LoVo (cell line): ENCODE measurements at places on chromosomes 6 and 20.

GRCh38 chr20:57761413-57761734 is 51.6 kb upstream of the PMEPA1 start:
- no peak for DNase-seq

DNA sequence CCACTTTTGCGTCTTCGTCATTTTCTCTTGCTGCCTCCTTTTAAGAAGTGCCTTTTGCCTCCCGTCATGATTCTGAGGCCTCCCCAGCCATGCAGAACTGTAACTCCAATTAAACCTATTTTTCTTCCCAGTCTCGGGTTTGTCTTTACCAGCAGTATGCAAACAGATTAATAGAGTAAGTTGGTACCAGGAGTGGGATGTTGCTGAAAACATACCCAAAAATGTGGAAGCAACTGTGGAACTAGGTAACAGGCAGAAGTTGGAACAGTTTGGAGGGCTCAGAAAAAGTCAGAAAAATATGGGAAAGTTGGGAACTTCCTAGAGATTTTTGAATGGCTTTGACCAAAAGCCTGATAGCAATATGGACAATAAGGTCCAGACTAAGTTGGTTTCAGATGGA is 309.2 kb downstream of the MEI4 start:
- no peak for DNase-seq

- DNase-seq: no peak
Observed at GRCh38 chr6:15708231-15708630, 45.4 kb upstream of the DTNBP1 start.

DNA sequence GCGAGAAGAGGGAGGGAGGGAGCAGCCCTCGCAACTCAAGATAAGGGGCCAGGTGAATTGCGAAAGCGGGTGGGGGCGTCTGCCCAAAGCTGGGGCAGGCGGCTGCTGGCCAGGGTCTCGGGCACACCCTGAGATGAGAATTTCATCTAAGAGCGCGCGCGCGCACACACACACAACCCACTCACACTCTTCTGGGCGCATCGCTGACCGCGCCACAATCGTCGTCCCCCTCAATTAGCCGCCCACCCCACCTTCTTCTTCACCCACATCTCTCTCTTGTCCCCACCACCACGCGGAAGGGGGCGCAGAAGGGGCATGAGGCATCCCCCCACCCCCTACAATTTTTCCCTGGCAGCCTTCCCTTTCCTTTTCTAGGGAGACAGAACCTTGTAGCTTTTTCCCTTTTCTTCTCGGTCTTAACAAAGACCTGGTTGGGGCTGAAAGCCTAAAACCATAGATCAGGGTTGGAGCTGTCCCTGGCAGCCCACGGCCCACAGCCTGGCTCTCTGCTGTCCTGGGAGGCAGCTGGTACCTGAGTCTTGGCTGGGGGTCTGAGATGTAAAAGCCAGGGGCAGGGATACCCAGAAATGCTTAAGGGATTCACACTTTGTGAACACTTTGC is 737 bp upstream of the PTPRT start:
- no peak for DNase-seq

GRCh38 chr6:110526726-110527125 is 50.3 kb upstream of the SLC22A16 start:
- no peak for DNase-seq

DNA sequence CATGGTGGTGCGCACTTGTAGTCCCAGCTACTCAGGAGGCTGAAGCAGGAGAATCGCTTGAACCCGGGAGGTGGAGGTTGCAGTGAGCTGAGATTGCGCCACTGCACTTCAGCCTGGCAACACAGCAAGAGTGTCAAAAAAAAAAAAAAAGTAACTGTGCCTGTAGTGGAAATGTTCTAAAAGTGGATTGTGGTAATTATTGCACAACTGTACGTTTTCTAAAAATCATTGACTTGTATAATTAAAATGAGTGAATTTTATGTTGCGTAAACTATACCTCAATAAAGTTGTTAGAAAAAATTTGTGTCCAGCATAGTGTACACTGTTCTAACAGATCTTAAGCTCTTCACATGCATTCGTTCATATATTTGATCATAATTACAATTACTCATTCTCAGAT is 5.5 kb downstream of the SEC23B start:
- DNase-seq: no peak

- no peak for DNase-seq
Observed at GRCh38 chr6:84926189-84927155, 162.1 kb upstream of the TBX18 start.

- no peak for DNase-seq
Observed at GRCh38 chr20:5003626-5004025, 2.3 kb upstream of the SLC23A2 start.

GRCh38 chr6:160102956-160103824 is 18.4 kb upstream of the SLC22A1 start:
- DNase-seq: no peak

- DNase-seq: no peak
Observed at GRCh38 chr20:59398537-59399205, 98.3 kb downstream of the EDN3 start.

DNA sequence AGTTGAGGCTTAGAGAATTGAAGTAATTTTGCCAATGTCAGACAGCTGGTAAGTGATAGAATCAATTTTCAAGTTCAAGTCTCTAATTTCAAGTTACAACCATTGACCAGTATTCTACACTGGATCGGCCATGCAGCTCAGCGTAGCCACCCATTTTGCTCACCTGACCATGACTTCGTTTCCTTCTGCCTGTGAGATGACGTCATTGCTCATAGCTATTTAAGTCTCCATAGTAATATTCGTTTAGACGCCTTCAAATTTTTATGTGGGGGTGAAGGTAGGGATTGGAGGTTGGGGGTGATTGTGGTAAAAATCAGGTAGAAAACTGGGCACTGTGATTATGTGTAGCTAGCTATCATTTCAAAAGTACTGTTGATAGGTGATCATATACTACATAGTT is 5.6 kb upstream of the HTR1B start:
- DNase-seq: no peak

- no peak for DNase-seq
Observed at GRCh38 chr20:58810116-58810878, 40.4 kb downstream of the GNAS-AS1 start.

- no peak for DNase-seq
Observed at GRCh38 chr6:438634-439170, 47.1 kb downstream of the IRF4 start.

GRCh38 chr6:93293460-93293859 is 125.9 kb downstream of the EPHA7 start:
- no peak for DNase-seq

DNA sequence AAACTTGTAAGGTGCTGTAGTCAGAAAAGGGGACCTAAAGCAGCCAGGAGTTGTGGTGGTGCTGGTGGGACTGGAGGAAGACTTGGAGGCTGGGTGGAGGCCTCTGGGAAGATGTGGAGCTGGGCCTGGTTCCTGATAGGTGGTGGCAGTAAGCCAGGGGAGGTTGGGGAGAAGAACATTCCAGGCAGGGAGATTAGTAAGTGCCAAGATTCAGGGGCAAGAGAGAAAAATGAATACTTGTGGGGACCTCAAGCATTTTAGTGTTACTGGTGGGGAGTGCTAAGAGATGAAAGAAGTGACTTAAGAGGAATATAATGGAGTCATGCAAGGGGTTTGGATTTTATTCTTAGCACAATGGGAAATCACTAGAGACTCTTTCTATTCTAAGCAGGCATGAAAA is 79.0 kb upstream of the B3GAT2 start:
- no peak for DNase-seq

DNA sequence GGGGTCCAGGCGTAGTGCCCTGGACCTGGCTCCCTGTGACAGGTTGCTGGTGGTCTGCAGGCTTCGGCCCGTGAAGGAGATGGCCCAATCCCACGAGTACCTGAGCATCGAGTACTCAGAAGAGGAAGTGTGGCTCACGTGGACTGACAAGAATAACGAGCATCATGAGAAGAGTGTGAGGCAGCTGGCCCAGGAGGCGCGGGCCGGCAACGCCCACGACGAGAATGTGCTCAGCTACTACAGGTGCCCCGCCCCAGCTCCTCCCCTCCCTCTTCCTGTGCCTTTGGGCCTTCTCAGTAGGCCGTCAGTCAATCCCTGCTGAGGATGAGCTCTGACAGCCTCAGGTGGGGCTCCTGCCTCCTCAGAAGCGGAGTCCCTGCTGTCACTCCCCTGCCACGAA is 42.6 kb downstream of the UQCC2 start:
- DNase-seq: peak; percentile 75

DNA sequence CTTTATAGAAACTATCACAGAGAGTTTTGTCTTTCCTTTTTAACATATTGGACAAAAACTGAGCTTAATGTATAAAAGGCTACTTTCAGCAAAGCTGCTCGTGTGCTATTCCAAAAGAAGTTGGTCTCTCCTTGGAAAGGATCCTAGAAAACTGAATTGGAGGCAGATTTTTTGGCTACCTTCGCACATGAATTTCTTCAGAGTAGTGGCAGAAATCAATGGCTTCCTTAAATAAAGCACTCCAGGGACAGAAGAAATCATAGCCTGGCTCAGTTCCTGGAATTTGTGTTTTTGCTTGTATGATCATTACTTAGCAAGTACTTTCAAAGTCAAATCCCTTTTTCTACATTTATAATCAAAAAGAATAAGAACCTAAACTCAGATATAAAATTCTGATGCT is 780.3 kb downstream of the PHF3 start:
- DNase-seq: no peak

GRCh38 chr6:41039060-41039998 is at the start of gene UNC5CL:
Gene UNC5CL, minus strand, starts transcription at chr6:41039221. Its CDS starts 4,147 bp downstream, at chr6:41035074.
- peak; percentile 38 for DNase-seq

DNA sequence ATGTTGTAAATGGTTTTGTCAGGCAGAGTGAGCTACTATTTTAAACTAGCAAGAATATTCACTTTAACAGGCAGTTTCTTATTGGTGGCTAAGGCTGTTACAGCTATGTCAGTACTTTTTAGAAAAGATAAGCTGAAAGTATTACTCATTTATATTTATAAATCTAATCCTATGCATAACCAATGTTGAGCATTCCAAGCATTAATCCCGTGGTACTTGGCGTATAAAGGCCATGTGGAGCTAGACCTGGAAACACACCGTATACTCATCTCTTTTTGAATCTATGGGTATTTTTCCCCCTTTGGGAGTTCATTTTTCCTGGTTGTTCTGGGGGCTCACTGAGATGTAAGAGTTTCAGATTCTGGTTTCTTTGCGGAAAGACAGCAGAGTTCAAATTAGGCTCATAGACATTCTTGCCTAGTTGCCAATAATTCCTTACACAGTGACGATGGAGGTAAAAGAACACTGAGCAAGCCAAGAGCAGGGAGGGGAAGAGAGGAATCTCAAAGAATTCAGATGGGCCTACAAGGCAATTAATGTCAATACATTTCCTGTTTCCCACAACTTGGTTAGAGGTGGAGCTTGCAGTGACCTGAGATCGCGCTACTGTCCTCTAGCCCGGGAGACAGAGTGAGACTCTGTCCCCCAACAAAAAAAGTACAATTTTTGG is 211.5 kb downstream of the SOX4 start:
- no peak for DNase-seq

DNA sequence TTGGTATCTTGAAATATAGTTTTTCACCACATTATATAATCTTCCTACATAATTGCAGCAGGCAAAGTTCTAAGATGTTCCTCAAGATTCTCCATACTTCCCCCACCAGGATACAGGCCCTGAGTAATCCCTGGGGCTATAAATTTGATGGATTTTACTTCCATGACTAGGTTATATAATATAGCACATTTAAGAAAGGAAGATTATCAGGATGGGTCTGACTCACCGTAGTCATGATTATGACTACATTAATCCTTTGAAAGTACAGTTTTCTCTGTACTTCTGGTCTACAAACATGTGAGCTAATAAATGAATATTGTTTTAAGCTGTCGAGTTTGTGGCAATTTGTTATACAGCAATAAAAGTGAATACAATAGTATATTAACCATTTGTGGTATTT is 122.5 kb downstream of the MACROD2 start:
- DNase-seq: no peak

GRCh38 chr6:55443238-55444134 is 116.2 kb downstream of the GFRAL start:
- DNase-seq: no peak

DNA sequence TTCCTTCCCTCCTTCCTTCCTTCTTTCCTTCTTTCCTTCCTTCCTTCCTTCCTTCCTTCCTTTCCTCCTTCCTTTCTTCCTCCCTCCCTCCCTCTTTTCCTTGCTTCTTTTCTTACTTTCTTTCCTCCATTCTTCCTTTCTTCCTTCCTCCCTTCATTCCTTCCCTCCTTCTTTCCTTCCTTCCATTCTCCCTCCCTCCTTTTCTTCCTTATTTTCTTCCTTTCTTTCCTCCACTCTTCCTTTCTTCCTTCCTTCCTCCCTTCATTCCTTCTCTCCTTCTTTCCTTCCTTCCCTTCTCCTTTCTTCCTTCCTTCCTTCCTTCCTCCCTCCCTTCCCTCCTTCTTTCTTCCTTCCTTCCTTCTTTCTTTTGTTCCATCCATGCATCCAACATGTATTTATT is 35.1 kb upstream of the EDN3 start:
- DNase-seq: no peak

DNA sequence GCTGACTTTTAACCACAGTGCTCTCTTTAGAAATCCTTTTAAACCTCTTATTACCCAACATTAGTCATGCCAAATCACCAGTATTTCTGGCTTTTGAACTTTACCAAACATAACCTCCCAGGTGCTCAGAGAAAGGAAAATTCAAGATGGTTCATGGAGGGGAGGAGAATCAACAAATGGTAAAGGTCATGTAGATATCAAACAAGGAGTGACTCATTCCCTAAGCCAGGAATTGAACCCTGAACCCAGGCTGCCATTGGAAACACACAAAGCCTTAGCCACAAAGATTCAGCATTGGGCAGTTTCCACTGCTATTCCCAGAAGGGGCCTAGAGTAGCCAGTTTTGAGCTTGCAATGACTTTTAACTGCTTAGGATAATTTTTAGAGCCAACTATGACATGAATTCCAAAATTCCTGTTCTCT is 21.6 kb upstream of the ENTPD6 start:
- peak; percentile 24 for DNase-seq

DNA sequence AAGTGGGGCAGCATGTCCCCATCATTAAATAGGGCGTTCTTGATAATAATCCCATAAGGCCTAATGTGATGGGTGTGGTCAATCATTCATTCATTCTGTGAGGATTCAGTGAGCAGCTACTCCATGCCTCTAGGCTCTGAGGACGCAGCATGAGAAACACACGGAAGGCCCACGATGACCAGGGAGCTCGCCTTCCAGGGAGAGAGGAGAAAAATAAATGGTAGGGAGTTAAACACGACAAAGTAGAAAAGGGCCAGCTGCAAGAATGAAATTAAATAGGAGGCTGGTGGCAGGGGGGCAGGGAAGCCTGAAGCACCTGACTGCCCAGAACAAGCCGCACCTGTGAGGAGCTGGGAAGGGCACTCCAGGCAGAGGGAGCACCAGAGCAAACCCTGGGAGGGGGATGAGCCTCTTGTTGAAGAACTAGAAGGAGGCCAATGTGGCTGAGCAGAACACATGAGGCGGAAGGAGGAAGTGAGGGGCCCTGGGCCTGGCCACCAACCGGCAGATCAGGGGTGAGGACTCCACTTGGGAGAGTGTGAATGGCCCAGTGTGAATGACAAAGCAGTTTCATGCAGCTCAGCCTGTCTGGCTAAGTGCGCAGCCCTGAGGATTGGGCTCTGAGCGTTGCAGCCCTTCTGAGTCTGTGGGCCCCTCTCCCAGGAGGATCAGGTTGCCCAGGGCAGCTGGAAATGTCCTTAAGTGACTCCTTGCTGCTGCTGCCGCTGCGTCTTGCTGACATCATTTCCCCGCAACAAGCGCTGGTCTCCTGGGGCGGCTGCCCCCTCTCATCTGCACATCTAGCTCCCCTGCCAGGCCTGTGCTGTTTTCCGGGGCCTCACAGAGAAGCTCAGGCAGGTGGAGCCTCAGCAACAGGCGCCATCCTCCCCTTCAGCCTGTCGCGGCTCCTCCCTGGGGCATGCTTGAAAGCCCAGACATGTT is 99.9 kb downstream of the CDH26 start:
- no peak for DNase-seq
